ENCODE measurements at places on chromosomes 3 and 15.

GRCh38 chr15:66845266-66845785 is 143.3 kb downstream of the SMAD6 start:
- DNase-seq, result no peak

DNA sequence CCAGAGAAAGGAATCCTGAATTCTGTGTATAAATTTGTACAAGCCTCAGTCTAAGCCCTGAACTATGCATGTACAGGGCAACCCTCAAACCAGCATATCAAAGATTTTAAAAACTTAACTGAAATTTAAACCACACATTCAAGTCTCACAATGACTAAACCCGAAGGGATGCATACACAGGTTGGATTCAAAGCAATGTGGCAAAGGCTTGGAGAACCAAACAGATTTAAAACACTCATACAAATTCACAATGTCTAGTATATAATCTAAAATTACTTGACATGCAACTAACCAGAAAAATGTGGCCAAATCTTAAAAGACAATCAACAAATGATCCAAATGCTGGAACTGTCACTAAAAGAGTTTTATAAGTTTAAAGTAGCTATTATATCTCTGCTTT is 36.4 kb downstream of the CEP152 start:
- DNase-seq, result peak; percentile 11

GRCh38 chr3:80697291-80697690 is 929.5 kb upstream of the ROBO1 start:
- DNase-seq, result no peak

DNA sequence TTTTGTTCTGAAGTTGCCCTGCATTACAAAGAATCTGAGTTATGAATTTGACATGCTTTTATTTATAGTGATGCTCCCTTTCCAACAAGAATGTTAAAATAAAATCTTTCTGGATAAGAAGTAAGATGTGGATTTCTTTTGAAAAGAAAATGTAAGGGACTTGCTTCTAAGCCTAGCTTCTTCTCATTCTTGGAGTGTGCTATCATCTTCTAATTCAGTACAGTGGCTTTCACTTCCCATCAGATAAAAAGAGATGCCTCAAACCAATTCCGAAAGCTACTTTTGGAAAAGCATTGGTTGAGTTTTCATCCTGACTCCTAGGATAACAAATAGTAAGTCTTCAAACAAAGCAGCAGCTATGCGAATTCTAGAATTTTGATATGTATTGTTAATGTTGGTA is 197.0 kb upstream of the ZPLD1 start:
- no peak for DNase-seq

DNA sequence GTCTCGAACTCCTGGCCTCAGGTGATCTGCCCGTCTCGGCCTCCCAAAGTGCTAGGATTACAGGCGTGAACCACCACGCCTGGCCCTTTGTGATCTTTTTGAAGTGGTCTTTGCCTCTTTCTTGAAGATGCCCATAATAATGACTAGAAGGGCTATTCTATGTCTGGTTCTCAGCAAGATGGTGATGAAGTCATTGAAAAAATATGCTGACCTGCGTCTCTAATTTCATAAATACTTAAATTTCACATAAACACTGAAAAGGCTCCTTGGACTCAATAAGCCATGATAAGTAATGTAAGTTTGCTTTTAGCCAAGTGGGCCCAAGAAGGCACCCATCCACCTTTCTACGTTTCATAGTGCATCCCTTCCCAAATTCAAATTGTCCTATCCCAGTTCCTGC is 775 bp upstream of the MAPK6 start:
- DNase-seq, result peak; percentile 41

DNA sequence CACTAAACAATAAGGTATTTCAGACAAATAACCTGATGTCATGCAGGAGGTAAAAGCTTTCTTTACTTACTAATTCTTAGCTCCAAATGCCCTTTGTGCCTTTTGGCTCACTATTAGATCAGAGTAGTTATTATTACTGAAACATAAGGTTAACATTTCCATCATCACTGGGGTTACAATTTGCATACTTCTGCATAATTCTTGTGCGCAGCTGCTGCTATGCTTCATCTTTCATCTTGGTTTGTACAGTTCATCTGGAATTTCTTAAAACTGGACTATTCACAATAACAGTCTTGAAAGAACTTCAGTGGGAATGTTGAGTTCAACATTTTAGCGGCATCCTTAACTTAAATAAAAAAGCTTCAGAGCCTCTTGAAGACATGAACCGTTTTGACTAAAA is 383.2 kb upstream of the ADAMTS9 start:
- no peak for DNase-seq

DNA sequence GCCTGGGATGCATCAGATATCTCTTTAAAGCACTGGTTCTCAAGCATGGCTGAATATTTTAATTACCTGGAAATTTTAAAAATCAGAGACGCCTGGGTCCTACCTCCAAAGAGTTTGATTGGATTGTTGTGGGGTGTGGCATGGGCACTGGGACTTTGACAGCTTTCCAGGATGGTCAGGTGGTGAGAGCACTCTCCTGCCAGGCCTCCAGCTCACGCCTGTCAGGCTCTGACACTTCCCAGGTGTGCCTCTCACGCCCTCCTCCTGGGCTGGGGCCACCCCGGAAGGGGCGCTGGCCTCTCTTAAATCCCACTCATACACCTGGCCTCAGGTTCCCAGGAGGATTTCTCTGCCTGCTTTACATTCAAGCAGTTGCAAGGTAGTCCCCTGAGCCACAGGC is 48.5 kb downstream of the AMOTL2 start:
- no peak for DNase-seq

GRCh38 chr3:36250191-36250590 is 130.1 kb upstream of the STAC start:
- peak; percentile 2 for DNase-seq

Data from fibroblast of skin of right quadriceps (primary cell).